ENCODE measurements at places on chromosomes 4 and X.

DNA sequence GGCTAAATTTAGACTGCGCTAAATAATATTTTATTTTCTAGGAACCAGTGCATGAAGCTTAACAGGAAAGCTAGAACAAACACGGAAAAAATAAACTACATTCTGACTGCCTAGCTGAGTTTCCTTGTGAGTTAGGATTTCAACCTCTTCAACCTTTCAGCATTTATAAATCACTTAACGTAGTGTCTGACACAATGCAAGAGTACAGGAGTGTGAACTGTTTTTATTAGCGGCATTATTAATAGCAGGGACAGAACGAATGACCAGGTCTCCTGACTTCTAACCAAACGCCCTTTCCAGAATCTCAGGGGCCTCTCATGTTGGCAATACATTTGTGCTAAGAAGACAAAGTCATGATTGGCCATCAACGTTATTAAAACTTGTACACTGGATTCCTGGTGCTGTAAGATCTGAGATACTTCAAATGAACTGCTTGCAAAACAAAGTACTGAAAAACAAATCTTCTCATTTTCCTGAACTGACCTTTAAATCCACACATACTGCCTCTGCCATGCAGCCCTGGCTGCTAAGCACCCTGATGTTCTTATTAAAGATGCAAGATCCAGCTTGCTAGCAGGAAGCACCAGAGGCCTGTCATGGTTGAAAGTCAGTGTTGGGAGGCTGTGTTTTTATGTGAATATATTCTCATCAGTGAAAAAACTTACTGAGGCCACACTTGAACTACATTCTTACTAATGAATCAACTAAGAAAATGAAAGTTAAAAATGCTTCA, 380.4 kb upstream of the CPEB2 start:
- peaks cover 28% of the 10 kb centered on the region for H3K4me1 ChIP-seq
- no peaks in the 10 kb centered on the region for H3K36me3 ChIP-seq
- no peak for DNase-seq
- H3K27me3 ChIP-seq: no peaks in the 10 kb centered on the region
- H3K27ac ChIP-seq: no peak overlapping the region

DNA sequence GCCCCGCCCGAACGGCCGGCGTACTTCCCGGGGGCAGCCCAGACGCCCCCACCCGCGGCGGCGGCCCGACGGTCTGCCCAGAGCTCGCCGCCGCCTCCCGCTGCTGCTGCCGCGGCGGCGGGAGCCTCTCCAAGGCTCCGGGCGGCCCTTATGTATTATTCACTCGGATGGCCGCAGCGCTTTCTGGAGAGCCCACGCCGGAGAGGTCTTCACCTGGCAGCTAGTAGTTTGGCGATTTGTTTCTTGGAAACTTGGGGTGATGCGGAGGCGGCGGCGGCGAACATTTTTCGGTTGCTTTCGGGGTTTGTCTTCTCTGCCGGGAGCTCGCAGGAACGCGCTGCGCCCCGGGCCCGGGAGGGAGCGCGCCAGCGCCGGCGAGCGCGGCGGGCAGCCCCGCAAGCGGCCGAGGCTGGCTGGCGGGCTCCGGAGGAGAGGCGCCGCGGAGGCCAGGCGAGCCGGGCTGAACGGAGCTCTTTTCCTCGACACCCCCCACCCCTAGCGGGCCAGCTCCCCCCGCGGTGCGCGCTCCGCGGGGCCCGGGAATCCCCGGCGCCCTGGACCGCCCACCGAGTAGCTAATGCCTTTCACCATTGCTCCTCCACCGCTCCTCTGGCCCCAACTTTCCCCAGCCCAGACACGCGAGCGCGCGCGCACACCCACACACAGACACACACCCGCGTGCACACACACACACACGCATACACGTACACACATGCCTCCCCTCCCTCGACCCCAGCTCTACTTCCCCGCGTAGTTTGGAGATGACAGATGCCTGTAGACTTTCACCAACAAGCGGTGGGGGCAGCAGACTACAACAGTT, 113.5 kb downstream of the DHX15 start:
- H3K4me3 ChIP-seq: peak overlapping the region; percentile 81
- H3K27me3 ChIP-seq: peaks cover 36% of the 10 kb centered on the region
- peak; percentile 60 for DNase-seq
- H3K4me1 ChIP-seq: peaks cover 45% of the 10 kb centered on the region
- H3K36me3 ChIP-seq: no peaks in the 10 kb centered on the region

DNA sequence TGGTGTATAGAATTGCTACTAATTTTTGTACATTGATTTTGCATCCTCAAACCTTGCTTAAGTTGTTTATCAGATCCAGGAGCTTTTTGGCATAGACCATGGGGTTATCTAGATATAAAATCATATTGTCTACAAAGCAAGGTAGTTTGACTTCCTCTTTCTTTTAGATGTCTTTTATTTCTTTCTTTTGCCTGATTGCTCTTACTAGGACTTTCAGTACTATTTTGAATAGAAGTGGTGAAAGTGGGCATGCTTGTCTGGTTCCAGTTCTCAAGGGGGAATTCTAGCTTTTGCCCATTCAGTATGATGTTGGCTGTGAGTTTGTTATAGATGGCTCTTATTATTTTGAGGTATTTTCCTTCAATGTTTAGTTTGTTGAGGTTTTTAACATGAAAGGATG, 187.9 kb upstream of the LCORL start:
- H3K4me3 ChIP-seq: no peak overlapping the region
- no peak for DNase-seq
- no peaks in the 10 kb centered on the region for H3K36me3 ChIP-seq
- H3K27me3 ChIP-seq: no peaks in the 10 kb centered on the region

DNA sequence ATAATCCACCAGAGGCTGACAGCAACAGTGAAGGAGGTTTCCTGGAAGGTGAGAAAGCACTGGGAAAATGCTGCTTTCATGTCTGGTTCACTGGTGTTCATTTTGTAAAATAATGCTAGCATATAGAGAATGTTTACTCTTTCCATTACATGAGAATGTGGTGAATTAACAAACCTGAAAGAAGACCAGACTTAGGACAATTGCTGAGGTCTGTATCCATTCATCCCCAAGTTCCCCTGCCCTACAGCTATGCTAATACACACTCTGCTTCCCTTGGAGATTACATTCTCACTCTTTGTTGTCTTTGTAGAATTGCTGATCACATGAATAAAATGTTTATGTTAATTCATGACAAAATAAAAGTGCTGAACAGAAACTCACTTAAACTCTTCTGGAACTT, 99.5 kb downstream of the ARHGAP6 start:
- H3K4me1 ChIP-seq: no peaks in the 10 kb centered on the region
- no peak overlapping the region for H3K4me3 ChIP-seq
- no peaks in the 10 kb centered on the region for H3K36me3 ChIP-seq
- peaks cover 100% of the 10 kb centered on the region for H3K27me3 ChIP-seq
- no peak overlapping the region for H3K27ac ChIP-seq

DNA sequence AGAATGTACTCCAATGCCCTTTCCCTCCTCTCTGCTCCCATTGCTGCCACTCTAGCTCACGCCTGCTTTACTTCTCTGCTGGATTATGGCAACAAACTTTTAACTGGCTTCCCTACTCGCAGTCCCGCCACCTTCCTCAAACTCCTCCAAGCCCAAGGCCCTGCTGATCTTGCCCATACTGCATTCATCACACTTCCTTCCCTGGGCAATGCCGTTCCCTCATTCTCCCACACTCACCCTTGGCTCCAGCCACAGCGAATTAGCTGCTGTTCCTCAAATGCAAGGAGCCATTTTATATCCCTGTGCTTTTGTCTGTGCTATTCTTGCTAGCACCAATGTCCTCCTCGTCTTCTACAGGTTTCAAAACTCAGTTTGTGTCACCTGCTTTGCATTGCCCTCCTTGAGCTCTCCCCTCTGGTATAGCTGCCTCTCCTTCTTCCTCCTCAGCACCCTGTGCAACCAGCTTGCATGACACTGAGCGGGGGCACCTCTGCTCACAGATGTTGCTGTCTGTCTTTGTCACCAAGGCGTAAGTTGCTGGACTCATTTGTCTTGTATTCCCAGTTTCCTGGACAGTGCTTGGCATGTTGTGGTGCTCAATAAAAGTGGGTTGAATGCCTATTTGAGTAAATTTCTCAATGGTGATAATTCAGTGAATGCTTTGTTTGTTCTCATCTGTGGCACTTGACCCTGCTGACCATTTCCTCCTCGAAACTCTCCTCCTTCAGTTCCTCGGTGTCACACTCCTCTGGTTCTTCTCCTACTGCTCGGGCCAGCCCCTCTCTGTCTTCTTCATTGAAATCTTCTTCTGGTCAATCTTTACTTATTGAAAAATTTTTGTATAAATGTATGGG, 22.4 kb upstream of the MGST2 start:
- H3K27ac ChIP-seq: no peak overlapping the region
- H3K27me3 ChIP-seq: no peaks in the 10 kb centered on the region
- no peak for DNase-seq
- no peaks in the 10 kb centered on the region for H3K36me3 ChIP-seq
- H3K4me3 ChIP-seq: no peak overlapping the region

GRCh38 chr4:126144543-126145237, 829.9 kb downstream of the FAT4 start:
- H3K4me1 ChIP-seq: no peaks in the 10 kb centered on the region
- H3K27ac ChIP-seq: no peak overlapping the region
- H3K27me3 ChIP-seq: no peaks in the 10 kb centered on the region
- H3K4me3 ChIP-seq: no peak overlapping the region
- DNase-seq: no peak
- H3K36me3 ChIP-seq: no peaks in the 10 kb centered on the region

DNA sequence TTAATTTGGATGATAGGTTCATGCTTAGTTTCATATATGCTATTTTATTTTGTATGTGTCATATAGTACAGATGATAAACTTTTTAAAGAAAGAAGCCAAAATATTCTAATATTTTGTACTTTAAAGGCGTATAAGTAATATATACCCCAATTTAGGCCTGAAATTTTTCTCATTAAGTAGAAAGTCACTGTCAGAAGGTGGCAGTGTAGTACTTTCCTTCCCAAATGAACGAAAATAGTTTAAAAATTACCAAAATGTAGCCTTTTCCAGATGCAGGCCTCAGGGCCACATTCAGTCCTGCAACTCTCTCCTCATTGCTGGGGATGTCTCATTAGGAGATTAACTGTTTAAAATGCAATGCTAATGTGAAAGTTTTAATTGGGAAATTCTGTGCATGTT, 1263.6 kb downstream of the C4orf33 start:
- DNase-seq: peak; percentile 53
- no peaks in the 10 kb centered on the region for H3K36me3 ChIP-seq
- H3K27me3 ChIP-seq: no peaks in the 10 kb centered on the region
- H3K4me1 ChIP-seq: no peaks in the 10 kb centered on the region
- no peak overlapping the region for H3K4me3 ChIP-seq

GRCh38 chr4:138609943-138610350, 367.8 kb upstream of the SLC7A11 start:
- DNase-seq: no peak
- H3K4me3 ChIP-seq: no peak overlapping the region
- H3K4me1 ChIP-seq: peaks cover 42% of the 10 kb centered on the region
- no peaks in the 10 kb centered on the region for H3K36me3 ChIP-seq

- H3K4me3 ChIP-seq: no peak overlapping the region
- no peak for DNase-seq
- no peak overlapping the region for H3K27ac ChIP-seq
Measured at GRCh38 chrX:118218940-118219339, 102.3 kb upstream of the KLHL13 start.

DNA sequence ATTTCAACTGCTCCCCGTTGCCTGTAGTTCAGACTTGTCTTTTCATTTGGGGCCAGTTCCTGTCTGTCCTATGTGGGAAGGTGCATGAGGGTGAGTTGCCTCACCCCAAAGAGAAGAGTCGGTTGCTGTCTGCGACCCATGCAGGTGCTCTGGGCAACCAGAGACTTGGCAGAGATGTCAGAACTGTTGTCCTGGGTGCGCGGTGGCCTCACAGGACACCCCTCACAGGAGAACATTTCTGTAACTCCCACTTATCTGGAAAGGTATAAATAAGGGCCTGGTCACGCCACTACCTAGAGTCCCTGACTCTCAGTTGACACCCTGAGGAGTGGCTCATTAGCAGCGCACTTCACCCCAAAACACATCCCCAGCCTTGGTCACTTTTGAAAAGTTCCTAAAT, 9.7 kb upstream of the NAT8L start:
- no peaks in the 10 kb centered on the region for H3K36me3 ChIP-seq
- peaks cover 9% of the 10 kb centered on the region for H3K4me1 ChIP-seq
- no peak overlapping the region for H3K4me3 ChIP-seq
- H3K27me3 ChIP-seq: peaks cover 37% of the 10 kb centered on the region
- DNase-seq: no peak
- no peak overlapping the region for H3K27ac ChIP-seq

DNA sequence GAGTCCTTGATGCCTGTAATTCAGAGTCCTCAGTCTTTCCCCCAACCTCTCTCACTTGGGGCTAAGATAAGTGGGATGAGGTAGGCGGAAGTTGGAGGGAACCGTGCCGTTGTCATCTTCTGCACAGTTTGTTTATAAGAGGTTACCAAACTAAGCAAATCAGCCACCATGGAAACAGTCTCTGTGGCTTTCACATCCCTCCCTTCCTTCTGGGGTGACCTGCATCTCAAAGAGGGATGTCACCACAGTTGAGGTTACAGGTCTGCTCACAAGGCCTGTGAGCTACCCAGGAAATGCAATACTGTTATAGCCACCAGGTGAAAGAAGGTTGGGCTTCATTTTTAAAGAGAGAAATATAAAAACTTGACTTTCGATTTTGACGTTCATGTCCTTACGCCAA, 26.3 kb downstream of the RTL5 start:
- H3K27me3 ChIP-seq: no peaks in the 10 kb centered on the region
- no peaks in the 10 kb centered on the region for H3K4me1 ChIP-seq
- no peaks in the 10 kb centered on the region for H3K36me3 ChIP-seq
- H3K4me3 ChIP-seq: no peak overlapping the region
- DNase-seq: no peak

GRCh38 chrX:24024819-24025740, 1.9 kb downstream of the KLHL15 start:
- DNase-seq: peak; percentile 70
- no peak overlapping the region for H3K27ac ChIP-seq
- peaks cover 29% of the 10 kb centered on the region for H3K27me3 ChIP-seq
- no peaks in the 10 kb centered on the region for H3K4me1 ChIP-seq

GRCh38 chrX:119682019-119682989, 10.7 kb downstream of the SEPTIN6 start:
- no peak for DNase-seq
- H3K27ac ChIP-seq: peak overlapping the region; percentile 32
- no peaks in the 10 kb centered on the region for H3K36me3 ChIP-seq
- H3K4me3 ChIP-seq: no peak overlapping the region
- peaks cover 15% of the 10 kb centered on the region for H3K4me1 ChIP-seq
- no peaks in the 10 kb centered on the region for H3K27me3 ChIP-seq

DNA sequence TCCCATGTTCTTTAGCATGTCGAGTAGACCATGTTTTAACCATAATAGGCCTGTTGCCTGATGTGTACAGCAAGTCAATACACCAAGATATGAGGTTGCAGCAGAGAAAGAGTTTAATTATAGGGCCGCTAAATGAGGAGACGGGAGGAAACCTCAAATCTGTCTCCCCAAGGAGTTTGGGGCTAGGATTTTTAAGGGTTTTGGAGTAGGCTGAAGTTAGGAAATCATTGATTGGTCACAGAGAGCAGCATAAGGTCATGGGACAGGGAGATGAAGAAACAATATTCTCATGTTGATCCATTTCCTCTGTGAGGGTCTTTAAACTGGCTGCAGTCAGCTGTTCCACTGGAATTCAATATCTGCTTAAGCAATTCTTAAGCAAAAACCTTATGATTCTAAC, 160.2 kb upstream of the GALNT7 start:
- DNase-seq: no peak
- H3K4me1 ChIP-seq: peaks cover 4% of the 10 kb centered on the region
- no peak overlapping the region for H3K4me3 ChIP-seq
- no peaks in the 10 kb centered on the region for H3K36me3 ChIP-seq
- no peak overlapping the region for H3K27ac ChIP-seq

Measured in GM23338 (cell line).